Activated T-helper 1 cell treated with anti-CD3 and anti-CD28 coated beads, Interleukin-2, amount 50 U/mL, for 16 hours (primary cell): ENCODE measurements at places on chromosomes 2 and 18.

DNA sequence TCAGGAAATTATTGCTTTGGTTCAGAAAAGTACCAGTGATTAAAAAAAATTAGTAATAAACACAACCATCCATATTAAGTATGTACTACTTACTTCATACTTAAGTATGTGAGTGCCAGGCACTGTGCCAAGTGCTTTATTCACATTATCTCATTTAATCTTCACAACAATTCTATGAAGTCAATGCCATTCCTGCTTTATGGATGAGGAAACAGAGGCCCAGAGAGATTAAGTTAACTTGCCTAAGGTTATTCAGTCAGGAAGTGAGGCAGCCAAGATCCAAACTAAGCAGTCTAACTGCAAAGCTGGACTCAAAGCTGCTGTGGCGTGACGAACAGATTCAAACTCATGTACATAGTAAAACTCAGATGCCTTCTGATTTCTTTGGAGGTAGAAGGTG, 22.3 kb downstream of the DTNB start:
- no peak for DNase-seq

GRCh38 chr2:79292239-79292957, 132.8 kb upstream of the REG3A start:
- no peak for DNase-seq

DNA sequence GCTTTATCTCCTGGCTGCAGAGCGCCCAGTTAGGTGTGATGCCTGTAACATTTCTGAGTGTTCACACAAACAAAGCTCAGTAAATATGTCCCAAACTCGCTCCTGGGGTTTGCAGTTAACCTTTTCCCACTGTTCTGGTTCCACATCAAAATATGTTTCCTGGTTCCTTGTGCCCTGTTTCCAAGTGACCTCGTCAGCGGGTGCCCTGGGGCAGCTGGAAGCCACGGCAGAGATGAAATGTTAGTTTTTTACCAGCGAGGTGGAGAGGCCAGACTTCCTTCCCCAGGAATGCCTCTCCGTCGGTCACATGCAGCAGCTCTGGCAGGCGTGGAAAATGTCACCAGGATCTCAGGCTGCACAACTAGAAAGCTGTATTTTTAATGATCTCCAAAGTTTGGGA, 18.2 kb downstream of the NFATC1 start:
- no peak for DNase-seq

DNA sequence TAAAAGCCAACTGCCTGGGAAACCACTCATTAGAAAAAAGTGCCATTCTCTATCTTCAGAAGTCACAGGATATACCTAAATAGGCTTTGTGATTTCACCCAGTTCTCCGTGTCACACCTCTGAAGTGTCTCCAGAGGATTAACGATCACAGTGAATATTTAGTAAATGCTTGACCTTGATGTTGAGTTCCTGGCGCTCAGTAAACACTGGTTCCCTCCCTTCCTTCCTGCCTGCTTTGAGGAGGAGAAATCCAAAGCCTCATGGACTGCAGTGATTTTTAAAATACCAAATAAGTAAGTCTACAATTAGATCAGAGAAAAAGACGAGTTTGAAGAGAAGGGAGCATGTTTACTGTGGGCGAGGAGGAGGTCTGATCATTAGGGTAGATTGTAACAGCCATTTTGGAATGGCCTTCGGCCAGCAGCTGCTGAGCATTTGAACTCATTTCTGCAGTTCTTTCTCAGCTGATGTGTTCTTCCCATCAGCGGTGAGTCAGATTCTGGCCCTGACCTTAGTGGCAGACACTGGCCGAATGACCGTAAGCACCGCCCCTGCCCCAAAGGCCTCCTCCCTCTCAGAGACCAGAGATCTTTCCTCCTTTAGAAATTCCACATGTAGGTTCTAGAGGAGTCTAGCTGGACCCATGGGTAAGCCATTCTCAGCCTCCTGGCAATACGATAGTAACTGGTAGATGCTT, 62.1 kb upstream of the SLC16A14 start:
- DNase-seq, result no peak

GRCh38 chr2:222468346-222468745, 44.0 kb downstream of the SGPP2 start:
- DNase-seq, result no peak

- no peak for DNase-seq
Observed at GRCh38 chr2:32773448-32773808, 145.6 kb downstream of the TTC27 start.

DNA sequence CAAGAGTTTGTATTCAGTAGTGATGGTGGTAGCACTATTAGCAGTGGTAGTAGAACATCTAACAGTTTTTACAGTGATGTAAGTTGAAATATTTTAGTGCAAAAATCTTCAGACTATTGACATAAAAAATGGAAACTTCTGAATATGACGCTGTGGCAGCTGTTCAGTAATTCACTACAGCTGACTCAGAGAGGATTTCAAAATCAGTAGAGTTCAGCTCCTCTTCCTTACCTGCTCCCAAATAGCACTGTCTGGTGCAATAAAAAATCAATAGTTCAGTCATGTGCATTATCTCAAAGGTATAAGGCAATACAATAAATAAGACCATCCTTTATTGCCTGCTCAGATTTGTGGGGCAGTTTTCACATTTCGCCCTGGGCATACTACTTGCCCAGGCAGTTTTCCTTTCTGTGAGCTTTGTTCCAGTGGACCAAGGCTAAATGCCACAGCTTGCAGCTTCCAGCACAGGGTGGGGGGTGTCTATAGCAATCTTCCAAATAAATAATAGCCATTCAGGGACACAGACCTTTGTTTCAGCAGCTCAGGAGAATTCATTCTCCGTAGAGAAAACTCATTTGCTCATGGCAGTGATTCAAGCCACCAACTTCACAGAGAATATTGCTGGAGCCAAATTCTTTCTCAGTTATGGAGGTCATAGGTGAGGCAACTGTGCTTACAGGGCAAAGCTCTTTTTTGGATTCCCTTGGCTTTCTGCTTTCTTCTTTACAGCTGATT, 33.9 kb upstream of the GORASP2 start:
- no peak for DNase-seq

GRCh38 chr2:235025800-235026536, 74.2 kb downstream of the SH3BP4 start:
- DNase-seq, result no peak

GRCh38 chr2:63053081-63053888, 2.7 kb downstream of the OTX1 start:
- no peak for DNase-seq

- DNase-seq, result no peak
Observed at GRCh38 chr2:23069923-23070322, 315.1 kb upstream of the KLHL29 start.

DNA sequence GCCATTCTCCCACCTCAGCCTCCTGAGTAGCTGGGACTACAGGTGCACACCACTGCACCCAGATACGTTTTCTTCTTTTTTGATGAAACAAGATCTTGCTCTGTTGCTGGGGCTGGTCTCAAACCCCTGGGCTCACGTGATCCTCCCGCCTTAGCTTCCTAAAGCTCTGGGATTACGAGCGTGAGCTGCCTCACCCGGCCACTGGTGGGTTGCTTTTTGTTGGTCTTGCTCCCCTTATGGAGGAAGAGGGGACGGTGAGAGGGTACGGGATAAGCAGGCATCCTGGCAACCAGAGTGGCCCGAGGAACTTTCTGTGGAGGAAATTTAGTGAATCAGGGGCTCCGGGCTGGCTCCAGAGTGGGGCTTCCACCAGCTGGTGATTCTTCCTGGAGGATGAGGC, 222.3 kb downstream of the HDAC4 start:
- no peak for DNase-seq

GRCh38 chr2:235901243-235901642, 266.9 kb downstream of the GBX2 start:
- DNase-seq, result no peak

DNA sequence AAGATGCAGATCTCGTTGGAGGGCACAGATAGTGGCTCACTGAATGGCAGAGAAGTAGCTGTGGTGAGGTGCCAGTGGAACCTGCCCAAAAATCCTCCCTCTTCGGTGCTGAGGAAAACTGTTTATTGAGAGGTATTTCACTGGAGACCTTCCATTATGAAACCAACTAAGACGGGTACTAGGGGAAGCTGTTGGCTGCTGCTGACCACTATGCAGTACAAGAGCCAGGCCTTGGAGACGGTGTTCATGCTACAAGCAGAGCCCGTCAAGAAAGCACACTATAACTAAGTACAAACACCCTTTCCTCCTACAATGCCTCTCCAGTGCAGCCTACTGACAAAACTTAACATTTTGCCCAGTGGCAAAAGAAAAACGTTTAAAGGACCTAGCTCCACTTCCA, 4.6 kb downstream of the ARL5A start:
- DNase-seq, result no peak

GRCh38 chr2:196504788-196505187, 134.7 kb upstream of the CCDC150 start:
- DNase-seq, result no peak

- DNase-seq, result no peak
Observed at GRCh38 chr2:33042265-33042664, 95.5 kb downstream of the LTBP1 start.

DNA sequence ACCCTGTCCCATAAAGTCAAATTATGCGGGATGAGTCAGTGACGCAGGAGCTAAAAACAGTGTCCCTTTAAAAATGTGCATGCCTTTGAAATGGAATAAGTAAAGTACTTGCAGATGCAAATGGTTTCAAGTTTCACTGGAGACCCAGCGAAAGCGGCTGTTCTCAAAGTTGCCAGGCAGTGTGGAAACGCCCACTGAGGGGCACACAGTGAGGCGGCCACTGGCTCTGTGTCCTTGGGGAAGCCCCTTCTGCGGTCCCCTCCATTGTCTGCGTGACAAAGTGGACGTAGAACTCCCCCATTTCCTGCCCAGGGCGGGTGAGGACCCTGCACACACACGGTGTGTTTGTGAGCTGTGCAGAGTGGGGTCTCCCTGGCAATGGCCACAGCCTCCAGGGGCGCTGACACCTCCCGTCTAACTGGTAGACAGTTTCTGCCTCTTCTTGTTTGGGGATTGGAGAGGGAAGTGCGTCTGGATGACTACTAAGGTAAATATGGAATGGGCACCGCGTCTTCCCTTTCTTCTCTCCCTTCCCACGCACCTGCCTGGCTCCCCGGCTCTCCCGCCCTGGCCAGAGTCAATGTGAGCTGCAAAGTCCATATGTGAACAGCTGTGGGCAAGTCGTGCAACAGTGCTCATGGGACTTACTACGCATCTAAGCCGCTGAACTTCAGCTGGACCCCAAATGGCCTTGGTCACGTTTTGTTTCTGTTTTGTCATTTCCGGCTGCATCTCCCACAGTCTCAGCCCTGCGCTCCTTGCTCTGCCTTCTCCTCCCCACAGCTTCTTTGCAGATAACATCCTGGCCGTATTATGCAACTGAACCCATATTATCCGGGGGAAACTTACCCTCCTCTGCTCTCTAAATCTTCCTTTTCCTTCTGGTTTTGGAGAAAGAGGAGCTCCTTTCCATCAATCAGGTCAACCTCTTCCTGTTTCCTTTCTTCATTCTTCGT, 33.7 kb upstream of the ZNF516 start:
- DNase-seq, result no peak
